ENCODE measurements at places on chromosomes 5 and 9.

GRCh38 chr5:139637438-139638089, 10.6 kb upstream of the CXXC5 start:
- peak; percentile 64 for DNase-seq

DNA sequence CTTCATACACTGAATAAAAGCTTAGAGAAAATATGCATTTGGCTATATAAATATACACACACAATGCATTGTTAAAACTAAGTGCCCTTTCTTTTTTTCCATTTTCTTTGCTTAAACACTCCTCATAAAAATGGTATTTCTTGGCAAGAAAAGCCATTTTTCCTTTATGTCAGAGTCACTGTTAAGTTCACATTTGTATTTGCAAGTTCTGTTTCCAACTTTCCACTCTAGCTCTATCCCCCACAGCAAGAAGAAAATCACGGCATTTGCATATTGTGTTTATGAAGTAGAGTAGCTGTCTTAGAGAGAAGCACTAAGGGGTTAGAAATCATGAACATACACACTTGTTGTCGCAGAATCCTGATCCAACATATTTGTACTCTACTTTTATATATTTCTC, 662.1 kb upstream of the MEF2C start:
- DNase-seq = no peak

- DNase-seq = peak; percentile 72
Observed at GRCh38 chr9:114321759-114322158, 1.1 kb upstream of the ORM1 start.

DNA sequence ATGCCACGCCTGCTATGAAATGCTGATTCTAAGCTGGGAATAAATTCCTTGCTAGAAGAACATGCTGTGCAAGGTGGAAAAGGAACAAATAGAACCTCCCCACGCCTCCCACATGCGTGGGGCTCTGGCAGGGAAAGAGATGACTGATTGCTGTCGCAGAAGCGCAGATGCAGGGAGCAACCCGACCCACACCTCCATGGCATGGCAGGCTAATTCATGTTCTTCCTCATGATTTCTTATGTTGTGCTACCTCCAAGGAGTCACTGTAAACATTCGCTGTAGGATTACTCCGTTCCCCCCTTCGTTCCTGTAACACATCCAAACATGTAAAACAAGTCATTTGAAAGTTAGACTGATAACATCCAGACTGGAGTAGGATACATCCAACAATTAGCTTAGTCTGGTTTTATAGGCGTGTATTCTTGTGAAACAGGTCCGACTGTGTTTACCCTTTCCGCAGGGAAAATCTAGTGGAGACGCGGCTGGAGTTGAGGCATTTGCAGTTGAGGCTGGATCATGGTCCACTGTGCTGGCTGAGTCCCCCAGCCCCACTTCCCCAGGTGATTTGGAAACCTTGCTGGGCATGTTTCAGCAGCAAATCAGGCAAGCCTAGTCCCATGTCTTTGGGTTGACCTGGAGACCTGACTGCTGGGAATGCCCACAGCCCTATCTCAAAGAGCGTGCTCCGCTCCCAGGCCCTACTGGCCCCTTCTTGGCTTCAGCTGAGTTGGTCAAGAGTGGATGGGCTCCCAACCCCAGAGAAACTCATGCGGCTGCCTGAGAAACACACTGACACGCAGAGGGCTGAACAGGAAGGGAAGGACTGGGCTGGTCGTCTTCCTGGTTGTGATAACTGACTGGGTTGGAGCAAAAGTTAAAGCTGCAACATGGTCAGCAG, 24.8 kb upstream of the ANKRD33B start:
- DNase-seq = no peak

DNA sequence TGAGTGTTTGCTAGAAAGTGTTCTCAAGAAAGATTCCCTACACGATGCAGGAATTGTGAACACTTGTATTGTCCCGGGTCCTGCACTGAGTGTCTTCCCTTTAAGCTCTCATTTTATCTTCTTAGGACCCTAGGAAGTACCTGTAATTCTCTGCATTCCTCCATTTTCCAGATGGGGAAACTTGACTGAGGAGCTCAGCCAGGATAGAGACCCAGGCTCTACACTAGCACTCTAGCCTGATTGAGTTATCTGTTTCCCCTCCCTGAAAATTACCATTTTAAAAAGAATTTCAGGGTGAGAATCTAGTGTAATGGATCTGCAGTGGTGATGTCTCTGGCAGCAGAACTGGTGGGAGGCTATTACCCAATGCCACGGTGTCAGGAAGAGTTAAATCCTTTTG, 453.9 kb downstream of the KDM4C start:
- no peak for DNase-seq

DNA sequence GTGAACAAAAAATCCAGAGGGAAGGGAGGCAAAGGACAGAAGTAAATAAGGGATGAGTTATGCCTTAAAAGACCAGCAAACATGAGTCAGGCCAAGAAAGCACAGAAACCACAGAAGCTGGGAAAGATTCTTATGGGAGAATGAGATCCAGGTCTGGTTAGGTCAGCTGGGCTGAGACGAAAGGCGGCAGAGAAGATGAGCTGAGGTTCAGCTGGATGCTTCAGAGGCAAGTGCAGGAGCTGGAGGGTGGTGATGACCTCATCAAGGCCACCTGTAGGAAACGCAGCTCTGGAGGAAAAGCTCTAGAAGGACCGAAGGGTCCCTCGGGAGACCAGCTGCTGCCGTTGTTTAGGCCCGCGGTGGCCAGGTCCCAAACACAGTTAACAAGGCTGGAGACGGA, 152.0 kb downstream of the MYO10 start:
- DNase-seq = no peak

DNA sequence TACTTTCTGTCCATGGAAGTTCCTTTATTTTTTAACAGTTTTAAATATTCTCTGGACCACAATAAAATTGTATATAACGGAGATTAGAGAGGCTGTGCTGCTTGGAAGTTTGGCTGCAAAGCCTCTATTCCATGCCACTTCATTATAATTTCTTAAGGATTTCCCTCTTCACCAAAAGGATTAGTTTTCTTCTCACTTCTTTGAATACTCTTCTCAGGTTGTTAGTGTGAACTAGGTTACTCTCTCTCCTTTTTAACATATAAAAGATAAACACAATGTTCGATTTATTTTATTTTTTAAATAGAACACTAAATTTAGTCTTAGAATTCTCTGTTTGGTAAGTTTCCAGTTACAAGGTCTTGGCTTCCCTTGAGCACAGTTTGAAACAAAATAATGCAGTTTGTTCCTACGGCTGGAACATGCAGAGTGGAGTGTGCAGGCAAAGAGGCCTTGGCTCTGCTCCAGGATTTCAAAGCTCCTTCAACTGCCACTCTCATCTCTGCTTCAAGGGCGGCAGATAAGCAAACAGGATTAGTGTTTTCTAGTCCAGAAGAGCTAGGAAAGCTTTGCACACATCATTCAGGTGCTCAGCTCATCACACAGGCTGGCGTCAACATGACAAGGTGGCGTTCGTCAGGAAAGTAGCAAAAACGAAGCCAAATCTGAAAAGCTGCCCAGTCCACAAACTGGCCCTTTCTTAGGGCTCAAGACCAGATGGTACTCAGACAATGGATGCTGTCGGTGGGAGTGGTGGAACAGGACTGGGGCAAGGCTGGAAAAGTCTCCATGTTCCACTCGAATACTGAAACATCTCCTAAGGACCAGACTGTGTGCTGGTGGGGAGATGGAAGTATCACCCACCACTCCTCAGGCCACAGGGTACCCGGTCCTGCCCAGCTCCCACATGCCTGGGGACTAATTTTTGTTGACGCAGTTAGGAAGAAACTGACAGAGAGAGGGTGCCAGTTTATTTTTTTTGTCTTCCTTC, 286.6 kb downstream of the CRB2 start:
- DNase-seq = no peak

DNA sequence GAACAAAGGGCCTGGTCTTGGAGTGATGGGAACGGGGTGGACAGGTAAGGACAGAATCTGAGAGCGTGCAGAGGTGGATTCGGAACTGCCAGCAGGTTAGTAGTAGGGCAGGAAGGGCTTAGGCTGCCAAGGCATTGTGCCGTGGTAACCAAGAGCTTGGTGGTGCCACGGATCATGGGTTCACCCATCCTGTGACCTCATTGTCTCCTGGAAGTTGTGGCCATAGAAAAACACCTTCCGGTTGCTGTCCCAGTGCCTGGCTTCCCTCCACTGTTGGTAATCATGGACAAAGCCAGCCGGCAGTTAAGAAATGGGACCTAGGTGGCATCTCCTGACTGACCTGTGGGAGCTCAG, 42.5 kb upstream of the CFAP157 start:
- no peak for DNase-seq

DNA sequence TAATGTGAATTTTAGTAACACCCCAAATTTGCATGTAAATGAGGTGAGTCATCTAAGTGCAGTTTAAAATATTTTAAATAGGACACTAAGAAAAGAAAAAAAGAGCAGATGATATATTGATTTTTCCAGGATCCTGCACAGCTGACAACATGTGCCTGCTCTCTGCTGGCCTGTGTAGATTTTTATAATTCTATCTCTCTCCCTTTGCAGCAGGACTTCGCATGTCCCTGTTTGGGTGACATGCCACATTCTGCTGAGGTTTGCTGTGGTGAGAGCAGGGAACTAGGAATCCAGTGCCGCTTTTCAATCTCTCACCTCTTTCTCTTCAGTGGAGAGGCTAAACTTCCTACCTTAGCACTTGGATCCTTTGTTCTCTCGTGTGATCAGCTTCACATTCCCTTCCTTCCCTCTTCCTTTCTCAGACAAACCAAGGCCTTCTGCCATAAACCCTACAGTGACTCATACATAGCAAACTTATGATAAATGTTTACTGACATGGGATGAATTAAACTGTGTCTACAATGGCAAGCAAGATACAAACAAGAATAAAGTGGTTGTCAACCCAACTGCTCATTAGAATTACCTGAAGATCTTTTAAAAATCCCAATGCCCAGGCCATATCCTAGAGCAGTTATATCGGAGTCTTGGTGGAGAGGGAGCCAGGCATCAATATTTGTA, 198.8 kb upstream of the EFNA5 start:
- DNase-seq = no peak

GRCh38 chr9:97740848-97741821, 44.0 kb upstream of the XPA start:
- DNase-seq = peak; percentile 51

GRCh38 chr9:114098021-114098935, 814 bp downstream of the KIF12 start:
- peak; percentile 45 for DNase-seq

DNA sequence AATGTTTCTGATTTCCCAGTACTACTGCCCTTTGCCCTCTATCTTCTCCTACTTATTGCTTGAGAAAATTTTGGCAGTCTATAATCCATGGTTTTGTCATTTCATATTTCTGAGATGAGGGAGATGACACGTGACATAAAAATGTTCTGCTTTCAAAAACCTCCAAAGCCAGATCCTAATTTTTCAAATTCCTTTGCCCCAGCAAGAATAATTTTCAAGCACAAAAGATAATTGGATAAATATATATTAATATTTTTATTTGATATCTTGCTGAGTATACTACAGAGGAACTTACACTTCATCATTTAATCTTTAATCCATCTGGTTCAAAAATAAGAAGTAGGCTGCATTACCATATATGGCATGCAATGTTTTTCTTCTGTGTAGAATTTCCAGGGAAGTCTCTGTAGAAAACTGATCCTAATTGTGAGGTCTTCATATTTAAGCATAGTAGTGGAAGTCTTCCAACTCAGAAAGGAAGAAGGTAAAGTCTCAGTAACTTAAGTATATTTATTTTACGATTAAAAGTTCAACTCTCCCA, 1738.8 kb downstream of the EFNA5 start:
- DNase-seq = no peak

- DNase-seq = no peak
Observed at GRCh38 chr9:136043441-136043991, 51.6 kb downstream of the NACC2 start.

GRCh38 chr5:168434746-168435321, 51.4 kb upstream of the RARS1 start:
- DNase-seq = no peak

GRCh38 chr5:76733049-76733417, 17.1 kb downstream of the F2R start:
- DNase-seq = peak; percentile 55

- DNase-seq = no peak
Observed at GRCh38 chr9:95132366-95133324, 184.9 kb downstream of the FANCC start.

- DNase-seq = no peak
Observed at GRCh38 chr5:158802941-158803341, 296.8 kb downstream of the EBF1 start.

DNA sequence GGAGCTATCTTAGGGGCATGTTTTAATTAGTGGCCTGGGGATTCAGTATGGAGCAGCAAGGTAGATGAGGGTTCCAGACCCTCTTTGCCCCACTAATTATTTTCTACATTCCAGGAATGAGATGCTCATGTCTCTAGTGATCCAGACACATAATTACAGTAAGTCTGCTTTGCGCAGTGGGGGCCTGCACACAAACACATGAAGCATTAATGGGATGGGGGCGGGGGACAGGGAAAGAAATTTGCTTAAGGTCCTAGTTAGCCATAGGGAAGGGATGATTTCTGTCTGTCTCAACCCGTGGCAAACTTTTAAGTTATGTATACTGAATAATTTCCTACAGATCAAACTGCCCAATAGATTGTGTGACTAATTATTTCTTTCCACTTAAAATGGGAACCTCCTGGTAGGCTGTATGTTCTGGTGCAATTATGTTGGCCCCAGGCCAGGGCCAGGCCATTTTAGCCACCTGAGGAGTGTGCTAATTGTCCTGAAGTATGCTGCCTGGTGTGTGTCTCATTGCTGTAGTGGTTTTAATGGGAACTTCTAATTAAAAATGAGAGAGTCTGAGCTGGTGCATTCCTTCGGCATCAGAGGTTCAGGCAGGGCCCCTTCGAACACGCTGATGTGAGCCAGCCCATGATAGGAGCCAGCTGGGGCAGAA, 134.4 kb downstream of the PTTG1 start:
- DNase-seq = no peak

GRCh38 chr9:8605096-8605495, 805.5 kb upstream of the DMAC1 start:
- DNase-seq = no peak

DNA sequence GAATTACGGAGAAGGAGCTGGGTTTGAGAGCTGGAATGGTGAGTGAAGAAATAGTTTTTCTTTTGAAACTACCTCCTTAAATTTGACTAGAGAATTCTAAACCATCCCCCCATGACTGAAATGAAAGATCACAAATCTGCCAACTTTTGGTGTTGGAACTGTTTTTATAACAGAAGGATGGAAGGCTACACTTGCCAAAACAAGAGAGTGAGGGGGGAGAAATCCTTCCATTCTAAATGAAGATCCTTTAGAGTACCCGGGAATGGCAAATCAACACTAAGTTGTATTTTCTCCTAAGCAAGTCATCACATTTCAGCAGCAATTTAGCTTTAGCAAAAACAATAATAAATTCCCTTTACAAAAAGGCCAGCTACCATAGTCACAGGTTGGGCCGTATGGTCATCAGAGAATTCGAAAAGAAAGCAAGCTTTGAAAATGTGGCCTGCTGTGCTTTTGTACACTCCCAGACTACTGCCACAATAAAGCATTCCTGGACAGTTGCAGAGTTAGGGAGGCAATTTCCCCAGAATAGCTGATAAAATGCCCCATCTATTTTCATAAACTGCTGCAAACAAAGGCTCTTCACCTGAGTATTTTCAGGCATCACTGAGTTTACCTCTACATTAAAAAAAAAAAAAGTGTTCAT, 25.0 kb upstream of the FREM1 start:
- DNase-seq = no peak
